ENCODE measurements at places on chromosomes 5 and 9.

DNA sequence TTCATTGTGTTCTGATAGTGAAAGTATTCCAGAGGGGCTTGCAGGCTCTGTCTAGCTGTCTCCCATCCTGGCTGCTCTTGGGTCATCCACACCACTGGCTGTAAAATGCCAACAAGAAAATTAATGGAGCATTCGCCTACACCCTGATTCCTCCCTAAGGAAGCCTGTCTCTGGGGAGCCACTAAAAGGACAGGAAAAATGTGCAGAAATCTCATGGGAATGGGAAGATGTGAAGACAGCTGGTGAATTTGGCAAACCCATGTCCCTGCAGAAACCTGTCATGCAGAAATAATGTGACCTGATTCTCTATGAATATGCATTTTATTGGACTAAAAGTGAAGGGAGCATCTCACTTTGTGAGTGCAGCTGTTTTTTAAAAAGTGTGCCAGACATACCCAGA, 265.6 kb downstream of the TUSC1 start:
- DNase-seq = no peak

DNA sequence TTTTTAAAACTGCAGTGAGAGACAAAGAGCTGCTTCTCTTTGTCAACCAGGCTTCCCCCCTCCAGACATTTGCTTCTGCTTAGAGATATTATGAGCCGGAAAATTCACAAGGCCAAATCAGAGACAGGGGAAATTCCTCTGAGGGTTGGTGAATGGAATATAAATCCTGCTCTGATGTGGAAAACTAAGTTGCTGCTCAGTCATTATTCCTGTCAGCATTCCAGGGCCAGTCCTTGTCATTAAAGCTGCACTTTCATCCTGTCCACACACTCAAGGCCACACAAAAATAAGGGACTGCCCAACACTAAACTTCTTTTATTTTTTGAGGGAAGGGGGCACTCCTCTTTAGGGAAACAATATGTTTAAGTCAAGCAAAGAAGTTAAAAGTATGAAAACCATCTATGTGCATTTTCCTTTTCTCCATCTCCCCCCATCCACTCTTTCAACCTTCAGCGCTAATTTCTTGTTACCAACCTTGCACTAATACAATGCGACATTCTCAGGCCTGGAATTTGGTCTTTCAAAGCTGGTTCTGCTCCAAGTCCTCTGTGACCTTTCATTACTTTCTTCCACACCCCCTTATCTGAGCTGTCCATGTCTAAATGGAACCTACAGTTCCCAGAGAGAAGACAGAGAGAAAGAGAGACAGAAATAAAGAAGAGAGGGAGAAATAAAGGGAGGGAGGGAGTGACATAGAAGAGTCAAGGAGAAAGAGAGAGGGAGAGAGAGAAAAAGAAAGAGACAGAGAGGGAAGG, 118.9 kb upstream of the S1PR3 start:
- DNase-seq = no peak

DNA sequence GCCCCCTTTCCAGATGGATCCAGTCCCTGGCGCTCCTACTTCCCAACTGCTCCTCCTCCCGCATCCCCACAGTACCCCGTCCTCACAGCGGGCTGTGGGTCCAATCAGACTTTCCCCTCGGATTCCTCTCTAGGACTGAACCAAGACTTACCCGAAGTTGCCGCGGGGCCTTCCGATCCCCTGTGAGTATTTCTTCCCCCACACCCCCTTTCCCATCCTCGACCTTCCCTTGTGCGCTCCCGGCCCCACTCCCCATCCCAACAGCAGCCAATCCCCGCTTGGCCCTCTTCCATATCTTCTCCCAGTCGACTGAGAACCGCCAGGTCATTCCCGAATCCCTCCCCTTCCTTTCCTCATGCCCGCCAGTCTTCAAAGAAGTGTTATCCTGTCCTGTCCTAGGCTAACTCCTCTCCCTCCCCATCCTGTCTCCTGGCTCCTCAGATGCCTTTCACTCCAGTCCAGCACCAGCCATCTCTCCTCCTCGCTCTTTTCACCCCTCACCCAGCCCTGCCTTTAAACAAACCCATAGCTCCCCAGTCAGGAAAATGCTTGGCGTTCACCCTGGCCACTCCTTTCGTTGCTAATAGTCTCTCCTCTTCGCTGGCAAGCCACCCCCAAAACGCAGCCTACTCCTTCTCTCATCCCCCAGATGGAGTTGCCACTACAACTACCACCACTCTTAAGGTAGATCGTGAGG, 646 bp downstream of the SWI5 start:
- DNase-seq = peak; percentile 85

DNA sequence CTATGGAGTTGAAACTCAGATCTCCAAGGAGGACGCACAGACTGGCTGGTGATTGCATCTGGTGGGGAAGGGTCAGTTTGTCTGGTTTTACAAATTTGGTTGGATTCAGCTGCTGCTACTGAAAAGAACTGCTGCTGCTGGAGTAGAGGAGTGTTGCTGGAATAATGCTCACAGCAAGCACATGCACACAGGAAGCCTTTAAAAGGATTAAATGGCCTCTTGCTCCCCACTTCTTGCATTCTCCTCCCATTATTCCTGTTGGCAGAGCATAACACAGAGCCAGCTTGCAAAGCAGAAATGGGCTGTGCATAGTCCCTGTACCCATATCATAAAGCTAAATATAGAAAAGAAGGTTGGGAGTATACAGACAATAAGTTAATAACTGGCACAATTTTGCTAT, 16.6 kb downstream of the ZNF474 start:
- DNase-seq = no peak
